ENCODE measurements at places on chromosomes 1 and 21.
A peak's percentile ranks its signal among the peaks of the same experiment; 100 is the strongest.

DNA sequence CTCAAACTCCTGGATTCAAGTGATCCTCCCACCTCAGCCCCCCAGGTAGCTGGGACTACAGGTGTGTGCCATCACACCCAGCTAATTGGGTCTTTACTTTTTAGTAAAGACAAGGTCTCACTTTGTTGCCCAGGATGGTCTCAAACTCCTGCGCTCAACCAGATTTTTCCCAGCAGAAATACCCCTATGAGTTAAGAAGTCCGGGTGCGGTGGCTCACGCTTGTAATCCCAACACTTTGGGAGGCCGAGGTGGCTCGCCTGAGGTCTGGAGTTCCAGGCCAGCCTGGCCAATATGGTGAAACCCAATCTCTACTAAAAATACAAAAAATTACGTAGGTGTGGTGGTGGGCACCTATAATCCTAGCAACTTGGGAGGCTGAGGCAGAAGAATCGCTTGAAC lies 6.5 kb upstream of the L1TD1 start:
- DNase-seq, result no peak

- DNase-seq, result no peak
Measured at GRCh38 chr1:33572387-33572786, 99.9 kb downstream of the ZSCAN20 start.

GRCh38 chr1:73475316-73475870 lies 722.6 kb downstream of the LRRIQ3 start:
- no peak for DNase-seq

- DNase-seq, result no peak
Measured at GRCh38 chr1:244350027-244350426, 101.7 kb downstream of the ADSS2 start.

GRCh38 chr1:55214212-55214933 lies 791 bp downstream of the USP24 start:
- DNase-seq, result peak; percentile 25

DNA sequence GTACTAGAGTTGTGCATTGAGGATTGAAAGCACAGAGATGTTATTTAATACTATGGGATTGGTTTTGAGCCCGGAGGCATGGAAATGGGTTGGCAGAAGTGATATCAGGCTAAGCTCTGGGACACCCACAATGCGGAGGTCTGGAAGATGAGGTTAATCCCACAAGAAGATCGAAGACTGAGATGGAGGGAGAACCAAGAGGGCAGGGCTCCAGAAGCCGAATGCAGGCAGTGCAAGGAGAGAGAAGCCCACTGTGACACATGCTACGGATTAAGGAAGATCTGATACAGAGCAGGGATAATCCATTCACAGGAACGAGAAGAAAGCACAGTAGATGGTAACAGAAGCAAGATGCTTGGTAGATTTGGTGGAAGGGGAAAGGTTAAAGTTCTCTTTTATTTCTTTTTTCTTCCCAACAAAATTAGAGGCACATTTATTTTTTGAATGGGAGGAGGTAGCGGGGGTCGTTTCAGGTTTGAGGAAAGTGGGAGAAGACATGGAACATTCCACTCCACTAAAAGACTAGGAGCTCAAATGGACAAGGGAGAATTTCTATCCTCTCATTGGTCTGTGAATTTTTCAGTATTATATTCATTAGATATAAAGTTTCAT lies 113.2 kb downstream of the NCAM2 start:
- no peak for DNase-seq

DNA sequence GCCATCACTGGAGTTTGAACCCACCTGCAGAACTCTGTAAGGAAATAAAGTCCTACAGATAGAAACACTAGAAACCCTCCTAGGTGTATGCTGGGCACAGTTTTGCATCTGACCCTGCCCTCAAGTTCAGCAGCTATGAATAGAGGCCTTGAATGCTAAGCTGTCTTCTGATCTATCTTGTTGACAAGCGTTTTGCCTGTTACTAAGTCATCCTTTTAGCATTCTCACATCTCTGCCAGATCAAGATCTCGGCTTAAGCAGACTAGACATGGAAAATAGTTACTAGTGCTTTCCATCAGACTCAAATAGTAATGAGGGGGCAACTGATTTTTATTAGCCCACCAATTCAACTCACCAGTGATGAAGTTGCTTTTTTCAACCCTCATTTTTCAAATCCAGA lies 10.5 kb downstream of the TBX15 start:
- DNase-seq, result no peak

- no peak for DNase-seq
Measured at GRCh38 chr1:3778590-3779264, 6.2 kb downstream of the SMIM1 start.

DNA sequence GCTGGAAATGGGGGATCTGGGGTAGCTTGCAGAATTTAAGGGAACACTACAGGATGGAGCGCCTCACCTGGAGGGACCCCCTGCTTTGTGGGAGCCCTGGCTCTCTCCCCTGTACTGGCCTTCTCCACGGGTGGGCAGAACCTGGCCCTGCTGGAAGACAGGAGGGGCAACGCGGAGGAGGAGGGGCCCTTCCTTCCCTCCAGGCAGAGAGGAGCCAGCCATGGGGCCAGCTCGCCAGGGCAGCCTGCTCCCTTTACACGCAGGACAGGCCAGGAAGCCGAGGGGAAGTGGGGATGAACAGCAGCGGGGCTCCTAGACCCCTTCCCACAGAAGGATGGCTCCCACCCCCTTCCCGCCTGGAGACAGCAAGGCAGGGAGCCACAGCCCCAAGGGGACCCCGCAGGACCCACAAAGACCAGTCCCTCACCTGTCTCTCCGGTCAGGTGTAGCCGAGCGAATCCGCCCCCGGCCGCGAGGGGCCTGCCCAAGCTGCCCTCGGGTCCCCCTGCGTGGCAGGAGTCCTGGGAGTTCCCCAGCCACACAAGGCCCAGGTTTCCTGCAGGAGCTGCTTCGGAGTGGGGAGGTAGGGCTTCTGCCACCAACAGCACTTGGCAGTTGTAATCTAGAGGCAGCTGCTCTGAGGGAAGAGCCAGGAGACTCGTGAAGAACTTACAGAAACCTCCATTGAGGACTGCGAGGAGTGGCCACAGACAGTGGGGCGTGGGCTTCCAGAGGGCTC lies 1.6 kb upstream of the SLC19A1 start:
- DNase-seq, result no peak

GRCh38 chr1:169113613-169114119 lies 7.2 kb downstream of the ATP1B1 start:
- DNase-seq, result no peak

DNA sequence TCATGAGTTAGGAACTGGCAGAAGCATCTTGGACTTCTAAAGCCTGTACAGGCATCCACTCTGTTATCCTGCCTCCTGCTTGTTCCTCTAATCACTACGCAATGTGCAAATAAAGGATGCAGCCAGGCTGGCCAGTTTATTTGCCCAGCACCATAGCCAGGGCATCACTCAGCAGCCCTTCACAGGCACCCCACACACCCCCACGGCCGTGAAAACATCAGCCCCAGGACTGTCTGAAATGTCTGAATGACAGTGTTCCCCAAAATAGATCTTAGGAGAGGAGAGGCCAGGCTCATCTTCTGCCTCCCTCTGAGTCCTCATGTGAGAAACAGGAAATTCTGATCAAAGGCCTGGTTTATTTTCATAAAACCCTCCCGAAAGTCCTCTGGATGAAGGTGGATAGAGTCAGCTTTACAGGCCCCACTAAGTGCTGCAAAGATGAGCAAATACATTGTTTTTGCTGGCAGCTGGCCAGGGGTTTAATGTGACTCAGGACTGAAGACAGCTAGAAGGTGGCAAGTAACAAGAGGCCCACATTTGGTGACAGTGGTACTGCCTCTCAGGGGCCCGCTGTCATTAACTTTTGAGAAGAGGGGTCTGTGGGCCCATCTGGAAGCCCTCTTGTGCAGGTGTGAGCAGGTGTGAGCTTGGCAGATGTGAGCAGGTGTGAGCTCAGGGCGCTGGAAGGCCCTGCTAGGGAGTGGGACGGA lies 32.9 kb downstream of the GRHL3 start:
- DNase-seq, result peak; percentile 84

GRCh38 chr1:22838965-22839364 lies 128.3 kb downstream of the EPHB2 start:
- DNase-seq, result no peak
